GM13977 (cell line): ENCODE measurements at places on chromosomes 16 and 17.

- no peak for DNase-seq
Measured at GRCh38 chr17:9230346-9230745, 209.0 kb downstream of the NTN1 start.

DNA sequence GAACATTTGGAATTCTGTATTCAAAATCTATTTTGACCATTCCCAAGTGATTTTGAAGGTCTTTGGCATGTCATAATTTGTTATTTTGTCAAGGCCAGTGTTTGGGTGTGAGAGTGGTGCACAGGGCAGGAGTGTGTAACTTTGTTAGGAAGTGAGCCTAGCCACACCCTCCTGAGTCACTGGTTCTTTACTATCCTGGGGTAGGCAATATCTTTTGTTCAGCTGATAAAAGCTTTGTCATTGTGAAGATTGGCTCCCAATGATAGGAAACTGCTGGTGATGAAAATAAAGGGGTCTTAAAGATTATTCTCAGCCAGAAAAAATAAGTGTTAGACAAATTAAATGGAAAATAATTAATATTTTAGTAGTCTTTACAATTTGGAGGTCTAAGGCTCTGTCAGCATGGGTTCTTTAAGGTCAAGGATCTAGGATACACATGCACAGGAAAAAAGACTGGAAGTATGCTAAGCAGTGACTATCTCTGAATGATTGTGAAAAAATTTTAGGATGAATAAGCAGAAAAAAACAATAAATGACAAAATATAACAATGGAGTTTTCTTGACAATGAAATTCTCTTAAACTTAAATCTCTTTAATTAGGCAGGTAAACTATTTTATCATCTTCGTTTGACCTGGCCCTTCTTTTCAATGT is 5.1 kb downstream of the UBN1 start:
- no peak for DNase-seq

GRCh38 chr17:43477832-43478634 is 5.7 kb upstream of the DHX8 start:
- DNase-seq: no peak

- DNase-seq: no peak
Measured at GRCh38 chr17:9700754-9701476, 55.6 kb downstream of the USP43 start.

- DNase-seq: no peak
Measured at GRCh38 chr17:36723459-36724025, 122.2 kb downstream of the MRM1 start.

GRCh38 chr17:82033359-82034085 is 2.0 kb downstream of the RAC3 start:
- no peak for DNase-seq

- DNase-seq: no peak
Measured at GRCh38 chr17:48238933-48239602, 131.5 kb downstream of the SNX11 start.

- no peak for DNase-seq
Measured at GRCh38 chr17:4675791-4676190, 28.1 kb downstream of the PELP1 start.

GRCh38 chr17:10652984-10653659 is 4.0 kb downstream of the MYH3 start:
- DNase-seq: peak; percentile 45

GRCh38 chr17:40559954-40560591 is 5.2 kb downstream of the CCR7 start:
- peak; percentile 72 for DNase-seq

DNA sequence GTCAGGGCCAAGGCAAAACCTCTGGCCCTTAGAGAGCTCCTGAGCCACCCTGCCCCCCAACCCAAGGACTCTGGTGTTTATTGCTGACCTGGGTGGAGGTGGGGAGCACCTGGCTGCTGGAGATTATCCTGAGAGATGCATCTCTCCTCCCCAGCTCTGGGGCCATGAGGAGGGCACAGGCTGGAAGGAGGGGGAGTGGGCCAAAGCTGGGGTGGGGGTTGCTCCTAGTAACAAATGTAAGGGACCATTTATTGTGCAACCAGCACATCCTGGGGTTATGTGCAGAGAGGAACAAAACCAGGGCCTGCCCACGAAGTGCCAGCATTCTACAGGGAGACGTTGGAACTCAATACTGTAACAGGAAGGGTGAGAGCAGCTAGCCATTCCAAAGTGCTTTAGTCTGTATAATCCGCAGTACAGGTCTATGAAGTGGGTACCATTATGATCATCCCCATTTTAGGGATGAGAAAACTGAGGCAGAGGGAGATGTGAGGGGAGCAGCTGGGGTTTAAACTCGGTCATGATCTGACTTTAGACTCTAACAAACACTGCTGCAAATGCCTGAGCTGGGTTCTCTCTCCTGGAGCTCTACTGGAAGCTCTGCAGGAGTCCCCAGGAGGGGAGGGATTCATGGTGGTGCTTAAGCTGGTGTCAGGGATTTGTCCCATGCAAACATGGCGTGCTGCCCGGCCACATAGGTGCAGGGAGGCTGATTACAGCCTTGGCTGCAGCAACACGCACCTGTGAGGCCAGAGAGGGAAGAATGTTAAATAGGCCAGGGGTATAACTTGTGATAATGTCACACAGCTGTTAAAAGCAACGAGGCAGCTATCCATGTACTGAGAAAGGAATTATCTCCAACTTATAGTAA is 1.4 kb upstream of the RHBDF2 start:
- no peak for DNase-seq

GRCh38 chr16:56856876-56857447 is 8.0 kb upstream of the SLC12A3 start:
- DNase-seq: no peak

- DNase-seq: peak; percentile 44
Measured at GRCh38 chr16:56203052-56203451, 11.8 kb downstream of the GNAO1 start.

DNA sequence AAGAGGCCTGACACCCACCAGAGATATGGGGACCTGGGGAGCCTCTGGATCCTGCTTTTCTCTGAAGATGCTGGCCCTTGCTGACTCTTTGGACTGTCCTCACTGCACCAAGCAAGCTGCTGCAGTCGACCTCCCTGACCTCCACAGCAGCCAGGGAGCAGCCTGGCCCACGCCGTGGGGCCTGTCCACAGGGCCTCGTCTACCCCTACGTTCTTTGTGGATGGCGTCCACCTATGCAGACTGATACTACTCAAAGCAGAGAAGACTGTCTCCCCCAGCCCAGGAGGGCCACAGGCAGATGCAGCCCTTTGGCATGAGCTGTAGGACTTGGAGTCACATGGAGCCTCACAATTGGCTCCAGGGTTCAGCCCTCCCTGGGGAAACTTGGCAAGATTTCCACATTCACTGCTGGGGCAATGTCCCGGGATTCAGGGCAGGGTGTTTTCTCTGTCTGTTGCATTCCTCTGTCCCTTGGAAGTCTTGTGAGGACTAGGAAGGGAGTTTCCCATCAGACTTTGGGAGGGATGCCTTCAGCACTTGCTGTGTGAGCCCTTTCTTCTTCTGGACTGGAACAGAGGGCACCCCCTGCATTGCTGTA is 152.2 kb downstream of the NTN1 start:
- no peak for DNase-seq

- no peak for DNase-seq
Measured at GRCh38 chr16:4790871-4791270, 2.7 kb upstream of the SEPTIN12 start.

DNA sequence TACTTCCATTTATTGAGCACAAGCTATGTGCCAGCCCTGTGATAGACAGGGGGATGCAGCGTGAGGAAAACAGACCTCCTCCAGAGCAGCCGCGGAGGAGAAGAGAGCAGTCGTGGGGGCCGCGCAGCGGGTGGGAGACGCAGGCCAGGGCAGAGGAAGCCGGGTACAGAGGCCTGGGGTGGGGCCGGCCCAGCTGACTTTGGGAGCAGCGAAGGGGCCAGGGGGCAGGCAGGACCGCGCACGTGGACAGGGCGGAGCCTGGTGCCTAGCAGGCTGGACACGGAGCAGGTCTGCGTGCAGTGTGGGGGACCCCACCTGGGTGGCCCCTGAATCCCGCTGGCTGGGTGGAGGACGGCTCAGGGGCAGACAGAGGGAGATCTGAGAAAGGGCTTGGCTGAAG is 46.2 kb downstream of the ZFPM1 start:
- DNase-seq: no peak

DNA sequence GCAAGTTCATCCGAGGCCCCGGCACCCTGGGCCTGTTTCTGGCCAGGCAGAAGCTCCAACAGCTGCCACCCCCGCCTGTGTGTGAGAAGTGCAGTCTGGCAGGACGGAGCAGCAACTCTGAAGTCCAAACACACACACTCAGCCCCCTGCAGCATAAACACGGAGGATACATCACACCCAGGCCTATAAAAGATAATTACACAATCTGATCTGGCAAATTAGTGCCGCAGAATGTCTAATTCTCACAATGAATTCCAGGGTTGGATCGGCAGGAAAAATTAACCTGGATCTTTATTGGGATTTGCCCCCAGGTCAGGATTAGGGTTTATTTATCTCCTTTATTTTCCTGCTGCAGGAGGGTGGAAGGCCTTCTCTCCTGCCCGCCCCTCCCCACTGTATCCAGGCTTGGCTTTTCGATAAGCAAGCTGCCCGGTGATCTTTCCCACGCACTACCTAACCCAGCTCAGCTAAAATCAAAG is 311.4 kb downstream of the SOX9 start:
- no peak for DNase-seq

- DNase-seq: peak; percentile 82
Measured at GRCh38 chr16:29663016-29663806, at the start of gene SPN. TSS of gene SPN (plus strand) at chr16:29663247. CDS start at chr16:29663729, 482 bp downstream.

GRCh38 chr17:18866866-18867813 is 9.2 kb downstream of the PRPSAP2 start:
- no peak for DNase-seq
